ENCODE measurements at places on chromosomes 7 and 10.

DNA sequence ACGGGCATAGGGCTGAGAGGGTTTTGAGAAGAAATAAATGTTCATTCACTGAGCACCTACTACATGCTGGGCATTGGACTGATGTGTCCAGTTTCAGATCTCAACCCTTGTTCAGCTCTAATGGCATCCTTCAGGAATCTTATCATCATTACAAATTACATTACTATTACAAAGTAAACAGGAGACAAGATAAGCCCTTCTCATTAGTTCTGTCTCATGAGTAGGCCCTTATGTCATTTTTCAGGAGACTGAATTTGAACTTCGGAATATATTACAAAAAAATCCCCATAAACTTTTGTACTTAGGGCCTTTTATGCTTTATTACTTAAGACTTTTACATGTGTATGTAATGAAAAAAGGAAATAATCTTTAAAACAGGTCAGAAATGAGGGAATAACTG lies 289.7 kb downstream of the BAMBI start:
- DNase-seq: no peak

- DNase-seq: peak; percentile 66
These were observed at the start of gene HOXA4 for GRCh38 chr7:27130540-27131389. HOXA4 (minus strand) TSS chr7:27130757; CDS start chr7:27130733, 24 bp downstream.

DNA sequence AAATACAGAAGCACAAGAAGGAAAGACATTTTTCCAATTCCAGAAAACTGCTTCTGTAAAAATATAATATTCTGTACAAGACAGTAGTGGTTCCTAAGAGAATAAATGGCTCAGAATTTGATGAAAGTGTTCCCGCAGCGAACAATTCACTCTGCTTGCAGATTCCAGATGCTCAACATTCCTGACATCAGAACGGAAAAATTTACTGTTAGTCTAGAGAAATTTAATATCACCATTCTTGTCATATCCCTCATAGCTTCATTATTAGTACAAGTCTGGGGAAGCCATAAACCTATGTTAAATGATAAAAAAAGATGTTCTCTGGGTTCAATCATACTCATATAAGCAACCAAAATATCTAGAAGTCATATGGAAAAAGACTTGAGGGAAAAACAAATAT lies 83.6 kb downstream of the MPP7 start:
- DNase-seq: no peak

GRCh38 chr7:108515013-108515412 lies 10.9 kb downstream of the PNPLA8 start:
- DNase-seq: no peak

DNA sequence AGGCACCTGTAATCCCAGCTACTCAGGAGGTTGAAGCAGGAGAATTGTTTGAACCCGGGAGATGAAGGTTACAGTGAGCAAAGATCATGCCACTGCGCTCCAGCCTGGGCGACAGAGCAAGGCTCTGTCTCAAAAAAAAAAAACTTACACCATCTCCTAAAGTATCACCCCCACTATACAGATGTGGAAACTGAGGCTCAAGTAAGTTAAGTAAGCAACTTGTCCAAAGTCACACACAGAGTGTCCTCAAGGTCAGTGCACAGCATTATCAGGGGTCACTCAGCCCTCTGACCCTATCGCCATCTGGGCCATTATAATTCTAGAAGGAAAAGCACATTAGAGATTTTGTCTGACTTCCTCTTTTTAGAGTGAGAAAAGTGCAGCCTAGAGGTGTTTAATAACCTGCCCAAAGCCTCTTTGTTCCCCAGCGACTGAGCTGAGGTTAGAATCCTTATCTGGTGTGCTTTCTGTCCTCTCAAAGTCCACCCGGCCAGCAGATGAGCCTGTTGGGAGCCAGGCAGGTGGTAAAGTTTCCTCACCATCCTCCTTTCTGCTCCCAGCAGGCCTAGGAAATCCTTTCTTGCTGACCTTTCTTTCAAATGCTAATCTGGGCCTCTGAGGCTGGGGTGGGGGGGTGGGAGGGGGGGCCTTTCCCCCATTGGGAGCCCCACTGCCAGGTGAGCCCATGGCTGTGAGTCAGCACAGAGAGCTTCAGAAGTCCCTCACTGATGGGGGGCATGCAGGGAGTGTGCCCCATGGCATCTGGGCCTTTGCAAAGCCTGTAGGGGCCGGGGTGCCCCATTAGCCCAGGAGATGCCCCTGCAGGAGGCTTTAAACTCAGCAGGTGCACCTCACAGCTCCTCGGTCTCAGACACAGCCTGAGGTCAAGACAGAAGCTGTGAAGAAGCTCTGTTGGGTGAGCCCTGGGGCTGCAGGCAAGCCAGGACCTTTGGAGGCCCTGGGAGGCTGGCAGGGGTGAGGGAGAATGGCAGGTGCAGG lies 12.0 kb upstream of the KCNMA1 start:
- DNase-seq: no peak

DNA sequence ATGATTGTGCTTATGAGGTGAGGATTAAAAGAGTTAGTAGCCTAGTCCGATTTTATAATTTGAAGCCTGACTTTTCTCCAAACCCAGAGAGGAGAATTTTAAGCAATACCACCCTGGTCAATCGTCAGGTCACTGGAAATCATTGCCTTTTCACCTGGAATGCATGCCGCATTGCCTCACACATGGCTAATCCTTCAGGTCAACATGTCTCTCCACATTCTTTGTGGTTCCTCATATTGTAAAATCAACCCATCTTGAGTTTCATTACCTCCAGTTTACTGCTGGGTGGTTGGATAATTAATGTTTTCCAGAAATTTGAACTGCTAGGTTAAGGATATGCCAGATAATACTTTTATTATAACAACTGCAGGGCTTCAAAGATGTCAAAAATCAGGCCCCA lies 55.6 kb upstream of the SEMA3E start:
- no peak for DNase-seq

- DNase-seq: no peak
These were observed 116.4 kb upstream of the NOBOX start for GRCh38 chr7:144519925-144520324.

GRCh38 chr10:82144153-82144552 lies 269.2 kb downstream of the NRG3 start:
- DNase-seq: no peak

GRCh38 chr10:71494980-71495381 lies 98.3 kb downstream of the CDH23 start:
- no peak for DNase-seq

Data from thoracic aorta (tissue), 2 donors.